ENCODE measurements at places on chromosomes 5 and 9. TPM values are rescaled to one million over a fixed set of nuclear protein-coding genes. Genes with fewer than 3 reads are reported as not detected.

Gene ARID3C
- polyA plus RNA-seq = 0.21 TPM

DNA sequence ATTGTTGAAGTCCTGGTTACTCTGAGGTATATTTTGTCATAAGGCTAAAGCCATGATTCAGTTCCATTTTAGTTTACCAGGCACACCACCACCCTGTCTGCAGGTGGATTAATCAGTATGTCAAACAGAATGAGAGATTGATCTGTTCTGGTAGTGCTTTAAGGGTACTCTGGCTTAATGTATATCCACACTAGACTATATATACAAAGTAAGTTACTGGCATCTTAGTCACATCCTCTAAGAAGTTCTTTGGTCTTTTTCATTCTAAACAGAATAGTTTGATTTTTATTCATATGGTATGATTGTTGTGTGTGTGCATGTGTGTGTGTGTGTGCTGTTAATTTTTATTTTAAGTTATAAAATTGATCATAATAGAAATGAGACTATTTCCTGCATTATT is 61.8 kb downstream of the RAB24 start:
- DNase-seq = no peak

- DNase-seq = no peak
Observed at GRCh38 chr5:56633950-56634349, 181.4 kb upstream of the MAP3K1 start.

Gene CMBL
- polyA plus RNA-seq = 49.8 TPM

Gene C5orf58
- polyA plus RNA-seq = 0.15 TPM

DNA sequence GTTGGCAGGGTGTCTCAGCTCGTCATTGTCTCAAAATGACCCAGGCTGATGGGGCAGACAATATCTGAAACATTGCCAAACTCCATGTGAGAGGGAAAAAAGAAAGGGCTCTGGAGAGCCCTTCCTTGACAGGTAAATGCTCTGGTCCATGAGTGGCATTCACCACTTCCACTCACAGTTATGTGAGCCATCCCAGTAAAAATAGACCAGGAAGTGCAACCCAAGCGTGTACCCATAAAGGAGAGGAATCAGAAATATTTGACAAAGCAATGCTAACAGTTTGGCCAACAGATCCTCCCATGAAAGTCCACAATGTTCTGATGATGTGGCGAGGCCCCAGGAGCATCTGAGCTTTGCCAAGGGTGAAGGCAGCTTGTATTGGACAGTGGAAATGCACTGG is 49.4 kb downstream of the ASTN2 start:
- no peak for DNase-seq

GRCh38 chr9:113309204-113309813 is 6.1 kb upstream of the RNF183 start:
- no peak for DNase-seq

Gene DMRTA1
- 2.5 TPM for polyA plus RNA-seq

DNA sequence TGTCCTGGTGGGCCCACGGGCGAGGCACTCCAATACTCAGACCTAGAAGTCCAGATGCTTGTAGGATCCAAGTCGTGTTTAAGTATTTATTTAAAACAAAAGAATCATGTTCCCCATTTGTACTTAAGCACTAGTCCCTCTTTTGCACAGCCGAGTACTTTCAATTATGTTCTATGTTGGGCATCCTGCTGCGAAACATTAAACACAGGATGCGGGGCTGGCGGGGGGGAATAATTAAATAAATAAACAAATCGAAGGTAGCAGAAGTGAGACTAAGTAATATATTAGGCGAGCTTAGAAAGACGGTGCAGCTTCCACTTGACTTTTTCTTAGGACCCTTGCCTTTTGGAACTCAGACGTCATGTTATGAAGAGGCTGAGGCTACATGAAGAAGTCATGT is 1129.2 kb upstream of the ACO1 start:
- DNase-seq = no peak

Gene TMEM174
- 15.6 TPM for polyA plus RNA-seq

GRCh38 chr5:145473042-145473642 is 362.0 kb downstream of the PRELID2 start:
- no peak for DNase-seq

Gene CDKN2B-AS1
- polyA plus RNA-seq = not detected

DNA sequence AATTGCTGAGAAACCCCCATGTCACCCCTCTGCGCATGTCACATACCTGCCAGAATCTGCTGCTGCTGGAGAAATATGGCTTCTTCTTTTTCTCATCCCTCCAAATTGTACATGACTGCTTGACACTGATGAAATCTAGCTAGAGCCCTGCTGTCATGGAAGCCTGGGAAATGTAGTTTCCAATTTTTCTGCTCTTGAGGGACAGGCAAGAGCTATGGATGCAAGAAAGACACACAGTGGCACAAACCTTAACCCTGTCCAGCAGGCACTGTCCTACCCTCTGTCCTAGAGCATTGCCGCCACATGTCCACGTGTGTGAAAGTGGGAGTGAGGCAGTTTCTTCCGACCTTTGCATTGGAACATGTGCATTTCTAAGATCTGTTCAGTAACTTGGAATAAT is 255.5 kb upstream of the SEMA6A start:
- DNase-seq = no peak

- DNase-seq = no peak
Observed at GRCh38 chr9:96108691-96109380, 193.1 kb downstream of the HSD17B3 start.

GRCh38 chr5:41281215-41281810 is 68.0 kb upstream of the C6 start:
- no peak for DNase-seq

DNA sequence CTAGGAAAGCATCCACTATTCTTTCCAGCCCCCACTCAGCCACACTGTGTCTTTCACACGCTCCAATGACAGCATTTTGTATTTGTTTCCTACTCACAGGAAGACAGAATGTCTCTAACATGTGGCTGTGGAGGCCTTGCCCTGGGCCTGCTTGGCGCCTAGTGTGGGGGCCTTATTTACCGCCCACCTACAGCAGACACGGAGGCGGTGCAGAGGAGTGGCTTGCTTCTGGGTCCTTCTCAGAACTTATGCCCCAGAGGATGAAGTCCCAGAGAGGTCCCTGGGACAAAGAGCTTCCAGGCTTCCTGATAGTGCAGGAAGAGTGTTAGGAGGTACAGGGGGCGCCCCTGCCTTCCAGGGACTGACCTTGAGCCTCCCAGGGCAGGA is 8.5 kb upstream of the MRNIP start:
- no peak for DNase-seq

- no peak for DNase-seq
Observed at GRCh38 chr9:80061096-80061495, 489.3 kb downstream of the TLE4 start.

- DNase-seq = no peak
Observed at GRCh38 chr5:14718778-14719177, 54.3 kb downstream of the OTULIN start.

DNA sequence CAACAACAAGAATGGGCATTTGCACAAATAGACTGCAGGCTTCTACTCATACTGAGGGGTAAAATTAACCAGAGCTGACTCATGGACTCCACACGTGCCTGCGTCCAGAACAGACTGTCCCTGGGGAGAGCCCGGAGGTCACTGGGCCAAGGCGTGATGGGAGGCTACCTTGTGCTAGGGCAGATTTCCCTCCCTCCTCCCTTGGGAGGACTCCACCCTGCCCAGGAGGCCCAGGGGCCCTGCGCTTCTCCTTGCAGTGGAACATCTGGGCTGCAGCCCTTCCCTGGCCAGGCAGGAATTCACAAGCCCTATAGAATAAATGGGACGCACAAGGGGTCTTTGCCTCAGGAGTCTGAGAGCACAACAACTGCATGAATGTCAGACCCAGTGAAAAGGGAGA is 35.6 kb downstream of the IRX2 start:
- DNase-seq = no peak

GRCh38 chr5:111119856-111120255 is 27.7 kb downstream of the WDR36 start:
- DNase-seq = no peak

DNA sequence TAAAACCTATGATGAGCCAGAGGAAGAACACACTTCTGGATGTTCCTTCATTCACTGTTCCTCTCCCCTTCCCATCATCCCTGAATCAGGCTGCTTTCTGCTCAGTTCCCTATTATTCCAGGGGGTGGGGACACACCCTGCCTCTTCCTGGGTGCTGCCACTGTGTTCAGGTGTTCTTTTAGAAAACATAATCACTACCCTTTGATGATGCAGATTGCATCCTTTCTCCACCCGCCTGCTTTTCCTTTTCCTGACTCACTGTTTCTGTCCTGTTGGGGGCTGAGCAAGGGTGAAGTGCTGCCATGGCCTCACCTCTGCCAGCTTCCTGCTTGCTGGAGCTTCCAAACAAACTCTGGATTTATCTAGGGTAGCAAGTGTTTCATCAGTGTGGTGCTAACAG is 331.9 kb upstream of the GRIA1 start:
- DNase-seq = no peak

- no peak for DNase-seq
Observed at GRCh38 chr5:69517763-69518212, 25.2 kb downstream of the OCLN start.

DNA sequence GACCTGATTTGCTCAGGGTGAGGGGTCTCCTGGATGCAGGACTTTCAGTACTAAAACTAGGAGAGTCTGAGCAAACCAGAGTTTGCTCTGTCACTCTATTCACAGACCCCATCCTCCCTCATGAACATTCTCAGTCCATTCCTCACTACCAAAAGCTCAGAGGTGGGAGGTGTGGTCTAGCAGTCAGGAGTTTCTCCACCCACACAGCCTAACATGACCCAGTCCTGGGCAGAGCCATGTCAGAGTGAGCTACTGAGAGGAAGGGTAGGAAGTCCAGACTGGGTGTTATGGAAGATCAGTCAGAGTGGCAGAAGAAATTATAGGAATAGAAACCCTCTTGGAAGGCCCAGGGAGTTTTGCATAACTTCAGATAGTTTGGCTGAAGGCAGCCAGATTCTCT is 113.3 kb upstream of the GRAMD2B start:
- DNase-seq = no peak

DNA sequence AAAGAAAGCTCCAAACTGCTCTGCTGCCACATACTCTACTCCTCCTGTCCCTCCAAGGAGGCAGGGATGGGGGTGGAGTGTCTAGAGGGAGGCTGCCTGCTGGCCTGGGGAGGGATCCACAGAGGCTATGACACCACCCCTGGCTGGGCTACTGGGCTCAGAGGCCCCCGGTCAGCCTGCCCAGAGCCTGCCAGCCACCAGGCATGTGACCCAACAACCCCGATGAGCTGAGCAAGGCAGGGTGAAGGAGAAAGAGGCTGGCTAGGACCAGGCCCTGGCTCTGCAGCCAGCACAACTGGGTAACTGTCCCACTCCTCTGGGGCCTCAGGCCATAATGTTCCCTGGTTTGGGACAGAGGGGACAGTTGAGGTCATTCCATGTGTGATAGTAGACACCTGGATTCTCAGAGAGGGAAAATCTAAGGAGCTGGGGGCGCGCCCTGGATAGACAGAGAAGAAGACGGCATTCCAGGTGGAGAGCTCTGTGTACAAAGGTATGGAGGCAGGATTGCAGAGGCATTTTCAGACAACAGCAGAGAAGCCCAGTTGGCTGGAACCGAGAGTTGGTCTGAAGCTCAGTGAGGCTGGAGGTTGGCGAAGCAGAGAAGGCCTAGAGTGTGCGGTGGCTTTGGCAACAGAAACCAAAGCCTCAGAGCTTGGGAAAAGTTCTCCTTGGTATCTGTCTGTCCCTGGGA is 33.8 kb upstream of the IL17B start:
- DNase-seq = no peak

DNA sequence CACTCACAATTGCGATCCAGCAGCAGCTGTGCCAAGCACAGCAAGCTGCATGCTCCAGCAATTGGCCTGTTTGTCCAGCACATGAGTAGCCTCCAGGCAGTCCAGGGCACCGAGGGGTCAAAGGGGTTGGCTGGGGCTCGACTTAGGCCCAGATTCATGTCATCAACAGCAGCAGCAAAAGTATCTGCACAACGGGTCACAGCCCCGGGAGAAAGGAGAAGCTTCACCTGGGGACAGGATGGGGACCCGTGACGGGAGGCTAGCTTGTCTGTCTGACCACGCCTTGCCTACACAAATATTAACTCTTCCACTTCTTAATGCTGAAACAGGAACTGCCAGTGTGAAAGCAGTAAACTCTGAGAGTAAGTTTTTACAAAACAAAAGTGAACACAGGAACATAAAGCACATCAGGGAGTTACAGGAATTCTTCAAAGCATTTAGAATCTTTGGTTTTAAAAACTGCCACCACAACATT is 191.2 kb downstream of the PIK3R1 start:
- no peak for DNase-seq

Gene PCSK1
- 0.17 TPM for polyA plus RNA-seq

Gene LRRC70
- polyA plus RNA-seq = 7.5 TPM

GRCh38 chr5:33300209-33300742 is 140.5 kb upstream of the TARS1 start:
- DNase-seq = no peak

Gene CLINT1
- polyA plus RNA-seq = 141 TPM

GRCh38 chr9:126366366-126367011 is 39.9 kb downstream of the MVB12B start:
- DNase-seq = no peak

Gene INSL4
- polyA plus RNA-seq = not detected

GRCh38 chr5:115388240-115388639 is 91.8 kb upstream of the CCDC112 start:
- no peak for DNase-seq

- DNase-seq = no peak
Observed at GRCh38 chr9:131181091-131181681, 55.8 kb downstream of the NUP214 start.

Gene PCDHGA6
- polyA plus RNA-seq = 7.8 TPM

DNA sequence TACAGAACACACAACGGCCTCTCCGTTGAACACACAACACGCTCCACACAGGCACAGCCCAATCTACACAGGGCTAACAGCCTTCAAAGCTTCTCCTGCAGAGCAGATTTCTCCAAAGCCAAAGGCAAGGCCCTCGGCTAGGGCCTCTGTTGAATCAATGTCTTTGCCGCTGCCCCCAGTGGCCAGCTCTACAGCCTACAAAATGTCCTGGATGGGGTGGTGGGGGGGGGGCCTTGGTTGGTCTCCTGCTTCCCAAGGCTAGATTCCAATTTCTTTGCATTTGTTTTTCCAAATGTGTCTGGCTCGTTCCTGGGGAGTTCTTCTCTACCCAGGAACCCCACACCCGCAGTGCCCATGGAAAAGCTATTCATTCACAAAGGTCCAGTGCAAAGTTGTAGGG is 167.2 kb downstream of the PAX5 start:
- DNase-seq = no peak

- no peak for DNase-seq
Observed at GRCh38 chr9:94656200-94656599, 16.9 kb upstream of the FBP1 start.

DNA sequence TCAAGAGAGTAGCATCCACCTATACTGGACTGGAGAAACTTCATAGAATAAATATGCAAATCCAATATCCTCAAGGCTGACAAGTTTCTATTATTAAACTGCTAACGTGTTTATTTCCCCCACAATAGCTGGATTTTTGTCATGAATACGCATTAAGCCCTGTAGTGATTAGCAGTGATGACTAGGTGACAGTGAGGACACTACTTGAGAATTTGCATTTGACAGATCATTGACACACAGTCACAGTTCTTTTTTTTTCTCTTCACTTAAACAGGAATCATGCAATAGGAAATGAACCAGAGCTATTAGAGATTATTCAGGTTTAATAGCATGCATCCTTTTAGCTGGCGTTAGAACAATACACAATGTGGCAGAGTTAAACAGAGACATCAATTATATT is 35.3 kb downstream of the MPDZ start:
- DNase-seq = no peak

Gene PCDHGA12
- polyA plus RNA-seq = 1.4 TPM

Gene ANKRD34B
- polyA plus RNA-seq = 0.26 TPM

All from right renal cortex interstitium (tissue), 3 donors.